ENCODE measurements at places on chromosomes 2 and 18.

GRCh38 chr2:70214953-70215549 lies 24.2 kb upstream of the C2orf42 start:
- no peak for DNase-seq

GRCh38 chr18:37343542-37343851 lies 222.1 kb downstream of the CELF4 start:
- DNase-seq: no peak

DNA sequence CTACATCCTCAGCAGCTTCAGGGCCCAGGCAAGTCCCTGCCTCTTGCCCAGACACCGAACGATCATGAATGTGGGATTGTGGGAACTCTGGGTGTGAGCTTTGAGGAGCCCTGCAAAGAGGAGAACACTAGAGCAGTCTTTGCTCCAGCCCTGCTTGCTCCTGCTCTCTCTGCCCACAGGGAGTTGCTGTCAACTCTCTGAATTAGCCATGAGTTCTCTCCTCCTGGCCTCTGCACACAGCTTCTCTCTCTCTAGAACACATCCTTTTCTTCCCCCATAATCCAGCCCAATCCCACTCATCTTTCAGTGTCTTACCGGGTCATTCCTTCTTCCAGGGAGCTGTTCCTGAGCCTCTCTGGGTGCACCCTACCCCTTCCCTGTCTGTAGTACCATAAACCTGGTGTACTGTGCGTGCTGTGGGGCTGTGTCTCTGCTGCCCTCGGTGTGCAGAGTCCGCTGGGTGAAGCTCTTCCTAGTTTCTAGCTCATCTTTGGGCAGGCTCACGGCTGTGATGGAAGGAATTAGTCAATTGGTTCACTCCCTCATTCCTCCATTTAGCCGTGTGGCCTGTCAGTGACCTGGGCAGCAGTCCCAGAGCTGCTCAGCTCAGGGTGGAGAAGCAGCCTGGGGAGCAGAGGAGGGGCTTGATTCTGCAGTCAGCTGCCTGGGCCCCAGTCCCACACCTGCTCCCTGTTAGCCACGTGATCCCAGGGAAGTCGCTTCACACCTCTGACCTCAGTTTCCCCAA lies 132.9 kb upstream of the HDAC4 start:
- no peak for DNase-seq

GRCh38 chr18:48987821-48988220 lies 37.1 kb upstream of the SMAD7 start:
- DNase-seq: no peak

GRCh38 chr2:136361521-136361920 lies 243.6 kb upstream of the CXCR4 start:
- DNase-seq: no peak

GRCh38 chr2:236754271-236754944 lies 184.8 kb downstream of the ACKR3 start:
- DNase-seq: no peak

GRCh38 chr2:188291617-188292347 lies at the start of gene GULP1:
Gene GULP1, plus strand, starts transcription at chr2:188291874. Its CDS starts 185,829 bp downstream, at chr2:188477703.
- no peak for DNase-seq

DNA sequence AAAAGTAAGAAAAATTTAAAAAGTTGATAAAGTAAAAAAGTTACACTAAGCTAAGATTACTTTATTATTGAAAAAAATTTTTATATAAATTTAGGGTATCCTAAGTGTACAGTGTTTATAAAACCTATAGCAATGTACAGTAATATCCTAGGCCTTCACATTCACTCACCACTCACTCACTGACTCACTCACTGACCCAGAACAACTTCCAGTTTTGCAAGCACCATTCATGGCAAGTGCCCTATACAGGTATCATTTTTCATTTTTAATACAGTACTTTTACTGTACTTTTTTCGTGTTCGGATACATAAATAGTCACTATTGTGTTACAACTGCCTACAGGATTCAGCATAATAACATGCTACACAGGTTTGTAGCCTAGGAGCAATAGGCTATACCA lies 8.9 kb upstream of the THUMPD2 start:
- no peak for DNase-seq

DNA sequence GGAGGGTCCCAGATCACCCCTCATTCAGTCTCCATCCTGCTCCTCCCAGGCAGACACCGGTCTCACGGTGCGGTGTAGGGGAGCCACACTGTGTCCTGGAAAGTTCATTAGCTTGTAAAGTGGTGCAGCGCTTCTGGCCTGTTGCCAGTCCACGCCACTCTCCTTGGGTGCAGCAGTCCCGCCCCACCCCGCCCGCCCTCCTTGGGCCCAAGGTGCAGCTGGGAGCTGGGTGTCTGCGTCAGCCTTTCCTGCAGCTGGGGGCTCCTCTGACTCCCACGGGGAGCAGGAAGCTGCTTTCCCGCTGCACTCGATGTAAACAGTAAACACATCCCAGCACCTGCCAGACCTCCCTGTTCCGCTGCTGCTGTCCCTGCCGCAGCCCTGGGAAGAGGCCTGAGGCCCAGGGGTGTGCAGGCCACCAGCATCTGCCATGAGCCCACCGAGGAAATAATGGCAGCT lies 53.8 kb upstream of the ASB18 start:
- no peak for DNase-seq

DNA sequence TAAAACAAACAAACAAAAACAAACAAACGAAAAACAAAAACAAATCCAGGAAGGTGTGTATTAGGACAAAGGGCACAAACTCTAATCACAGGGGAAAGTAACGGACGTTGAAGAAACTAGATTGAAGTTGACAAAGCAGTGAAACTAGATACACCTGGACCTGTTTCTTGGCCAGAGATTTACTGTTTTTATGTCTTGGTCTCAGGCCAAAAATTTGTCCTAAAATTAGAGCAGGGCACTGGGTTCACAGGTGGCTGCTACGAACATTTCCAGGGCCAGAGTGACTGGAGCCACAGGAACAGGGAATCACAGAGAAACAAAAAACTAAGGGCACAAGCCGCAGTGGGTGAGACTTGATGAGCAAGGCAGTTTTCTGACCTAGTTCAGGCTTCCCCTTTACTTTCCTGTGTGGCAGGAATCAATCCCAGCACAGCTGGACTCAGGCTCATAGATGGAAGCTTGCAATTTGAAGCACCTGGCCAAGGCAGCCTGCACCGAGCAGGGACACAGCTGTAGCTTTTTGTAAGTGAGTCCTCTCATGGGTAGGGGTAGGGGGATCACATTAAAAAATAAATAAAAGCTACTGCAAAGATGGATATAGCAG lies 329.4 kb downstream of the DLGAP1 start:
- DNase-seq: no peak

DNA sequence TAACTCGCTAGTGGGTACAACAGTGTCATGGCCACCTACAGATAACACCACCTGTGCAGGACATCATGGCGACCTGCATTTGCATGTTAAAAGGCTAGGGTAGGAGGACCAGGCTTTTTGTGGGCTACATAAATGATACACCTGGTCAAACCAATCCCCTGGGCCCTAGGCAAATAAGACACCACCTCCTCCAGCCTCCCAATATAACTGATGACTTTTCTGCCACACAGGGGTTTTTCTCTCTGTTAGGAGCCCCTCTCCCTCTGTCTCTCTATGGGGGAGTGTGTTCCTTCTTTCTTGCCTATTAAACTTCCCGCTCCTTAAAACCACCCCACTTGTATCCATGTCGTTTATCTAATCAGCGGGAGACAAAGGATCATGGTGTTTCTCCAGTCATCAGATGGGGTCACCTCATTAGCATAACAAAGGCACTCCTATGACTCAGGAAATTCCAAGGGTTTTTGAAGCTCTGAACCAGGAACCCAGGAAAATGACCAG lies 10.8 kb upstream of the BUB1 start:
- DNase-seq: no peak

DNA sequence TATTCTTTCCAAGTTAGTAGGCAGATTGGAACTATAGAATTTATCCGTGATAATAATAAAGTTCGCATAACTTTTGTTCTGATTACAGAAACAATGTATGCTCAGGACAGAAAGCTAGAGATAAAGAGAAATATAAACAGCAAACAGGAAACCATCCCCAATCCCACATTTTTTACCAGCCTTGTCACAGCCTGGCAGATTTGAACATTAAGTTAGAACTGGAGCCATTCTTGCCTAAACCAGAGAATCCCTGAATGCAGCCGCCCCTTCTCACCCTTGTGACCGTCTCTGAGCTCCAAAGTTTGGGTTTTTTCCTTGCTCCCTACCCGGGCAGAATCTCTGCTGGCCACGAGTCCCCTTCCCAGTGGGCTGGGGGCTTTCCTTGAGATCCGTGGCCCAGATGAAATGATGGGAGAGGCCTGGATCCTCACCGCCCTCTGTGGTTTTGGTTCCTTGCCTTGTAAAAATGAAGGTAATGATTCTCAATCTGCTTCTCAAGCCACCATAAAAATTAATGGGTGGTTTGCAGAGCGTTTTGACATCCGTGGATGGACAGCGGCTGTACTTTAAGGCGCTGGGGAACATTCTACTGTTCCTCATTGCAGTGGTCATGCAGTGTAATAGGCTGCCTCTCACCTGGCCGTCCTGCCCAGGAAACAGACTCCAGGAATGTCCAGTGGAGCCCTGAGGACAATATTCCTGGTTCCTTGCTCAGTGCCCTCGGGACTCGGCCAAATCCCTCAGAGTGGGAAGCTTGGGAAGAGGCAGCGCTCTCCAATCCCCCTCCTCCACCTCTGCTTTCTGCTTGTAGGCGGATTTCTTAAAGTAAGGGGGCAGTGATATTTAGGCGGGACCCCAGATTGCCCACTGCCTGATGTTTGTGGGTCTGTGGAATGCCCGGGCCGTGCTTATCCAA lies 1.6 kb downstream of the SH3BP4 start:
- DNase-seq: no peak

- no peak for DNase-seq
Observed at GRCh38 chr2:206217743-206218142, 56.7 kb upstream of the ZDBF2 start.

DNA sequence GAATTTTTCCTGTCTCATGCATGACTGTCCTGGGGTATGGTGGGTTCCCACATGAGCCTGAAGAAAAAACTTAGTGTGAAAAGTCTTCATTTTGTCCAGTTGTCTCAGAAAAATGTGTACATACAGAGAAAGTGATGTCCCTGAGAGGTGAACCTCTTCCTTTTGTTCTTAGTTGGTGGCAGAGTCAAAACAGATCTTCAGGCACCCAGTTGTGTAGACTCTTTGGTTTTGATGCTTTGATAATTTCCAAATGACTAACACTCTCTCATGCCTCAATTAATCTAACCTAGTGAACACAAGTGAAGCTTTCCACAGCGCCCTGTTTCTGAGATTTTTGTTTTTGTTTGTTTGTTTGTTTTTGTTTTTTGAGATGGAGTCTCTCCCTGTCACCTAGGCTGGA lies 273.5 kb downstream of the PIK3C3 start:
- DNase-seq: no peak

DNA sequence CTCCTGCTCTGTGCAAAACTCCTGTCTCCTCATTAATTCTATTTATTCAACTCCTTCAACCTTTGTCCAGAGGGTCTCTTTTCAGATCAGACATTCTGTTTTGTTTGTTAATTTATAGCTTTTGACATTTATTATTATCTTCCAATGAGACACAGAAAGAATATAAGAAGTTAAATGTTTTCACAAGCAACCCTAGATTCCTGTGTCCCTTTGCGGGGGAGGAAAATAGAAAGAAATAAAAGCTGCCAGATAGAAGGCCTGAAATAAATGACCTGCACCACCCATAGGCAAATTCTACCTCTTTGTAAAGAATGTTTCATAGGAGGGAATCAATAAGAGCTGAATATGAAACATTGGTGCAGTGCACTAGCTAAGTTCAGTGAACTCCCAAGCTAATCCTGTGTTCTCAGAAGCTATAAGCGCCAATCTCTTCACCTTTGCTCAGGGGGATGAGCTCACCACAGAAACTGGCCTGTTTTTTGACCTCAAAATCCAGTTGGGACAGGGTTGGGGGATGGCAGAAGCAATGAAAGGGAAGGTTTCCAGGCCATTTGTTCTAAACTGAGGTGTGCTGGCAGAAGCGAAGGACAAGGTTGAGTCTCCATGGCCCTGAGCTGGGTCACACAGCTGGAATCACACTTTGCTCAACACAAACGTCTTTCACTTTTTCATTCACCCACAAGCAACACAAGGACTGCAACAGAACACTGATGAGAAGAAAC lies 258.6 kb downstream of the NRXN1 start:
- no peak for DNase-seq

- DNase-seq: no peak
Observed at GRCh38 chr18:33375829-33376228, 64.7 kb downstream of the CCDC178 start.

- DNase-seq: no peak
Observed at GRCh38 chr2:7835693-7836680, 845.9 kb upstream of the ID2 start.

DNA sequence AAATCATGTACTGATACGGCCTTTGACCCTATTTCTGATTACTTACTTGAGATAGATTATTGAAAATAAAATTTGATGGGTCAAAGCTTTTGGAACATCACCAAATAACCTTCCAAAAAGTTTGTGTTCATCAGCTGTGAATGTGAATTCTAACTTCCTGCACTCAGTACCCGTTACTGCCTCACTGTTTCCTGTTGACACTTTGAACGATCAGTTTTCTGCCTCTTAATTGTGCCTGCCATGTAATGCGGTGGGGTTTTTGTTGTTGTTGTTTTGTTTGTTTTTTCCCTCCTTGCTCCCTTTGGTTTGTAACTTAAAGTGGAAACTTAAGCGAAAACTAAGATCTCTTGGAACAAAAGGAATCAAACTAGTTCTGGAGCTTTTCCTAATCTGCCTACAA lies 18.9 kb downstream of the ATG16L1 start:
- DNase-seq: no peak

- DNase-seq: no peak
Observed at GRCh38 chr2:5036256-5036655, 655.9 kb upstream of the SOX11 start.

DNA sequence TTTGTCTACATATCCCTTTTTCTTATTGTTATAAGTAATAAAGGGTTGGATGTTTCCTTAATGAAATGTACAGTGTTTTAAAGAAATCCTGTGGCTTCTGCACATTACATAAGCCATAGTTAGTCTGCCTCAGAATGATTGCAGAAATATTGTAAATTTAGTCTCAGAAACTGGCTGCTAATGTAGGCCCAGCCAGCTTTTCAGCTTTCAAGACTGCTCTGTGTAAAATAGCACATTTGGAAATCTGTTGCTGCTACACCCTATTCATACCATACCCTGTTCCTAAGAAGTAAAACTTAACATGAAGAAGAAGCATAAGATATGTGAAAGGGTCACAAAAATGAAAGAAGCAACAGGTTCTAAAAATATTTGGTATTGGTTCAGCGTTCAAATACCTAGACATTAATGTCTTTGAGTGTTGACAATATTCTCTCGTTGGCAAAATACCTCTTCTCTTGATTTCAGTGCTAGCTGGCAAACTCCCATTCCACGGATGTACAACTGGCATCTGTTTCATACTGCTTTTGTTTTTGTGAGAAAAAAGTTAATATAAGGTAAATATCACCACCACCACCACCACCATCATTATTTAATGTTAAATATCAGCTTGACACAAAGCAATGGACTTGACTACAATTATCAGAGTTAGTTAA lies 19.2 kb upstream of the NCKAP1 start:
- no peak for DNase-seq

DNA sequence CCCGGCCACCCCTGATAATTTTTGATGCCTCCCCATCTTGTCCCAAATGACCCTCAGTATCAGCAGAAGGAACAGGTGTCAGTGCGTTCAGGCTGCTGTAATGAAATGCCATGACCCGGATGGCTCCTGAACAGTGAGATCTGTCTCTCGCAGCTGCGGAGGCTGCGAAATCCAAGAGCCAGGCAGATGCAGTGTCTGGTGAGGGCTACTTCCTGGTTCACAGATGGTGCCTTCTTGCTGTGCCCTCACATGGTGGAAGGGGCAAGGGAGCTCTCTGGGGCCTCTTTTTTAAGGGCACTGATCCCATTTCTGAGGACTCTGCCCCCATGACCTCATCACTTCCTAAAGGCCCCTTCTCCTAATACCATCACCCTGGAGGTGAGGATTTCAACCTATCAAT lies 152.2 kb downstream of the TWIST2 start:
- no peak for DNase-seq

GRCh38 chr2:96841701-96842495 lies 1.9 kb downstream of the ANKRD23 start:
- no peak for DNase-seq

Data from stimulated activated CD4-positive, alpha-beta T cell treated with anti-CD3 and anti-CD28 coated beads, Interleukin-4, amount 100 ng/mL, for 1 hour (primary cell).